MCF 10A (cell line): ENCODE measurements at places on chromosomes 2 and 18. TPM values are rescaled to one million over a fixed set of nuclear protein-coding genes. Genes with fewer than 3 reads are reported as not detected.

The UCN gene
- 7.9 and 9.5 TPM in 2 replicates for total RNA-seq

The PAX8 gene
- total RNA-seq = 2.4 TPM in 2 replicates

The TMEM247 gene
- not detected in 2 replicates for total RNA-seq

The ATP6V1B1 gene
- total RNA-seq = not detected in 2 replicates

The RSAD2 gene
- total RNA-seq = 0.09 TPM in 1 of 2 replicates, not detected in the other

The SLC4A3 gene
- total RNA-seq = 4.2 and 4.7 TPM in 2 replicates

The TCF7L1 gene
- total RNA-seq = 0.81 and 1.1 TPM in 2 replicates

The ZEB2 gene
- total RNA-seq = 28.2 and 39.9 TPM in 2 replicates

The CHRND gene
- not detected in 2 replicates for total RNA-seq

The LDLRAD4 gene
- not detected in 2 replicates for total RNA-seq

The CRYGD gene
- not detected in 2 replicates for total RNA-seq

The HTR2B gene
- not detected in 2 replicates for total RNA-seq

The C2orf74 gene
- 24.8 and 29.7 TPM in 2 replicates for total RNA-seq

The ASPRV1 gene
- 0.20 and 0.23 TPM in 2 replicates for total RNA-seq

The VAMP5 gene
- 1.6 and 3.0 TPM in 2 replicates for total RNA-seq

The ARHGEF33 gene
- 0.07 and 0.76 TPM in 2 replicates for total RNA-seq

The ZAP70 gene
- total RNA-seq = not detected in 2 replicates

The TUBB8B gene
- total RNA-seq = not detected in 2 replicates

The REG1B gene
- total RNA-seq = not detected in 2 replicates

The GAL3ST2 gene
- total RNA-seq = 0.37 TPM in 1 of 2 replicates, not detected in the other

The GPBAR1 gene
- 0.16 TPM in 1 of 2 replicates, not detected in the other for total RNA-seq

The COL6A3 gene
- total RNA-seq = 0.19 and 0.61 TPM in 2 replicates

The NPPC gene
- total RNA-seq = not detected in 2 replicates

The IL36RN gene
- total RNA-seq = not detected in 2 replicates

The IKZF2 gene
- 6.0 and 8.8 TPM in 2 replicates for total RNA-seq

The LRP1B gene
- not detected in 2 replicates for total RNA-seq

The TGFA gene
- 17.9 and 22.5 TPM in 2 replicates for total RNA-seq

The SLC14A1 gene
- total RNA-seq = not detected in 2 replicates

The SRD5A2 gene
- not detected in 2 replicates for total RNA-seq

The RTP5 gene
- total RNA-seq = not detected in 2 replicates
